Mucosa of gallbladder (tissue), 1 donor: ENCODE measurements at places on chromosomes 3 and 15. TPM values are rescaled to one million over a fixed set of nuclear protein-coding genes. Genes with fewer than 3 reads are reported as not detected.

DNA sequence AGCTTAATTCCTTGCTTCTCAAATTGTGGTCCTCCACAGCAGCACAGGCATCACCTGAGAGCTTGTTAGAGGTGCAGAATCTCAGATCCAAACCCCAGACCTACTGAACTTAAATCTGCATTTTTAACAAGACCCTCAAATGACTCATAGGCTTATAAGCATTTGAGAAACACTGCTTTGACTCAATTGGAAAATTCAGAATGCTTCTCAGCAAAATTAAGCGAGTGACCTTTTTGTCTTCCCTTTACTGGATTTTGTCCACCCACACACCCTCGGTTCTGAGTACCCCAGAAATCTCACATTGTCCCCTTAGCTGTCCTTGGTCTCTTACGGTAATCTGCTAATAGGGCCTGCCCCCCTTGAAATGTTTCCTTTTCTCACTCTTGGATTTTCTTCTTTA, 17.9 kb downstream of the CD80 start:
- DNase-seq, result no peak

DNA sequence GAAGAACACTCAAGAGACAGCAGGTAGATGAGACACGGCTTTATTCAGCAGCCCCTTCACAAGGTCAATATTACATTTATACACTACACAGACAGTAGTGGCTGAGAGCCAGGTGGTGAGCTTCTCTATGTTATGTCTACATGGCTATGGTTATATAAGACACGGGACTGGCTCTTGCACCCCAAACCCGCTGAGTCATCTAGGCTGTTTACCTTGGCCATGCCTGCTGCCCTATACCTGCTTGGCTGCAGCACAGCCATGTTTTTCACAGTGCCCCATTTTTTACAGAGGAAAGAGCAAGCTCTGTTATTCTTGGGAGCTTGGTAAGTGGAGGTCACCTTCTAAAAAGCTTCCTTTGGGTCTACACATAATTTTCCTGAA, 231.6 kb downstream of the IGSF11 start:
- no peak for DNase-seq

DNA sequence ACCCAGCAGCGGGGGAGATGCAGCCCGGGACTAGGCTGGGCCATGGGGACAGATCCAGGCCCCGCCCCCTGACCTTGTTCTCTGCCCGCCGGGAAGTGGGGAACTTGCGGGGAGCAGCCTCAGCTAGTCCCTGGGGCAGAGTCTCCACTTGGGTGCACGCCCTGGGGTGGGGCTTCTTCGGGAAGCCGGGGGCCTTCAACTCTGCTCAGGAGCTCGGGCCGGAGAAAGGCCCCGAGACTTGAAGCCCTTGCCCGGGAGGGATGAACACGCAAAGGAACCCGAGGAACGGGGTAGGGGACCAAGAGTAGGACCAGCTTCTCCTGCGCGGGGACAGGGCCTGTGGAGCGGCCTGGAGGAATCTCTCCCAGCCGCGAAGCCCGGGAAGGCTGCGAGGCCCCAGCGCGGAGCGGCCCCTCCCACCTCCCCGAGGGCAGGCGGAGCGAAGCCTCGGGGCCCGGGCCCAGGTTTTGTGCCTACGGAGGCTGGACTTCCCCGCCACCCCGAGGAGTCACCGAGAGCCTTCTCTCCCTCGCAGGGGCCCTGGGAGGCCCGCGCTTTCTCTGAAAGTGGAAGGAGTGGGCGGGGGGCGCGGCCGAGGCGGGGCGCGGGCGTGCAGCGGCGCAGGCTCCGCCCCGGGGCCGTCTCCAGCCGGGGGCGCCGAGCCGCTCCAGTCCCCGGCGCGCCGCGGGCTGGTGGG, at the start of gene ITPKA:
TSS of gene ITPKA (plus strand) at position 670 of the 697 bp plus-strand sequence. CDS start 54 bp downstream, outside the sequence.
- DNase-seq, result peak; percentile 60

- no peak for DNase-seq
Measured at GRCh38 chr15:63203451-63204090, 14.2 kb downstream of the RAB8B start.

GRCh38 chr3:181176601-181177000, 187.1 kb upstream of the DNAJC19 start:
- DNase-seq, result peak; percentile 67

DNA sequence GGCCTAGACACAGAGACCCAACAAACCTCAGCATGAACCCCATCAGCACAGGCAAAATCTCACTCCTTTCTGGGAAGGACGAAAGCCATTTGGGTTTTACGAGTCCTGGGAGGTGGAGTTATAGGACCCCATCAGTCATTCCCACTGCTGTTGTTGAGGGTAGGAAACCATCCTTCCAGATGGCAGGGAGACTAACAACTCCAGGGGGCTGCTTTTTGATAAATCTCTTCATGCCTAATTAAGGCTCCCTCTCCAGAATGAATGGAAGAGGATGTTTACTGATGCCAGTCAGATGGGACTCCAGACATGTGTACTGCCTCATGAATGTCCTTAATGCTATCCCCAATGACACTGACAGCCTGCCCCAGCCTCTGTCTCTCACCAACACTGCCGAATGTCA, 75.3 kb downstream of the ST8SIA2 start:
- no peak for DNase-seq

GRCh38 chr3:30586806-30587486, 19.5 kb upstream of the TGFBR2 start:
- no peak for DNase-seq

Gene IL20RB
- 0.66 TPM for total RNA-seq

Gene RTP1
- not detected for total RNA-seq
